Ovary (tissue), 10 donors: ENCODE measurements at places on chromosomes 3 and 15. TPM values are rescaled to one million over a fixed set of nuclear protein-coding genes. Genes with fewer than 3 reads are reported as not detected.
A peak's percentile ranks its signal among the peaks of the same experiment; 100 is the strongest.

GRCh38 chr15:36885771-36886170, 214.6 kb downstream of the MEIS2 start:
- DNase-seq = no peak

GRCh38 chr3:120497336-120497735, 46.5 kb upstream of the FSTL1 start:
- no peak for DNase-seq

GRCh38 chr3:21020043-21020442, 731.0 kb downstream of the ZNF385D start:
- DNase-seq = no peak

GRCh38 chr3:45140141-45140769, 5.9 kb downstream of the CDCP1 start:
- DNase-seq = no peak

- DNase-seq = no peak
Observed at GRCh38 chr3:84275532-84275931, 683.3 kb upstream of the CADM2 start.

PLA1A gene
- 1.5 TPM for total RNA-seq

DNA sequence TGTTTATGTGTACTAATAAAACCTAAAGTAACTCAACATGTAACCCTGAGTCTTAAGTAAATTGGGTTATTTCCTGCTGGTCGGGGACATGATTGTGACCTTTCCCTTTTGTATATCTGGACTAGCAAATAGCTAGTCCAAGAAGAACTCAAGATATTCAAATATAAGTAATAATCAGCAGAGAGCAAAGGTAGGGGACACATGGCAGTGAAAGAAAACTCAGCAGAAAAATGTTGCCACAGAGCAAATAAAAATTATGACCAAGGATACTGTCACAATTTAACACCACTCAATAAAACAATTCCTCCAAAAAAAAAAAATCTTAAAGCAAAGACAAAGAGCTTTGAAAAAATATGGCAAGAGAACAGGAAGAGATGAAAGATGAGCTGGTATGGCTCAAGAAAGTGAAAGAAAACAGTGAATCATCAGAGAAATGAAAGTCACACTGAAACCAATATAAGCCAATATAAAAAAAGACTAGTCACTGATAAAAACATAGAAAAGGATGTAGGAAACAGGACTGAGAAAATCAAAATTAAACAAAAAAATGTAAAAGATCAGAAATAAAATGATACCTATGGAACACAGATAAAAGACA, 43.4 kb downstream of the HLTF start:
- no peak for DNase-seq

GRCh38 chr3:182904164-182904563, 76.2 kb downstream of the DCUN1D1 start:
- no peak for DNase-seq

- no peak for DNase-seq
Observed at GRCh38 chr3:15017191-15017590, 47.9 kb downstream of the MRPS25 start.

CKMT1B gene
- total RNA-seq = not detected

PLA2G4F gene
- total RNA-seq = 0.23 TPM

DNA sequence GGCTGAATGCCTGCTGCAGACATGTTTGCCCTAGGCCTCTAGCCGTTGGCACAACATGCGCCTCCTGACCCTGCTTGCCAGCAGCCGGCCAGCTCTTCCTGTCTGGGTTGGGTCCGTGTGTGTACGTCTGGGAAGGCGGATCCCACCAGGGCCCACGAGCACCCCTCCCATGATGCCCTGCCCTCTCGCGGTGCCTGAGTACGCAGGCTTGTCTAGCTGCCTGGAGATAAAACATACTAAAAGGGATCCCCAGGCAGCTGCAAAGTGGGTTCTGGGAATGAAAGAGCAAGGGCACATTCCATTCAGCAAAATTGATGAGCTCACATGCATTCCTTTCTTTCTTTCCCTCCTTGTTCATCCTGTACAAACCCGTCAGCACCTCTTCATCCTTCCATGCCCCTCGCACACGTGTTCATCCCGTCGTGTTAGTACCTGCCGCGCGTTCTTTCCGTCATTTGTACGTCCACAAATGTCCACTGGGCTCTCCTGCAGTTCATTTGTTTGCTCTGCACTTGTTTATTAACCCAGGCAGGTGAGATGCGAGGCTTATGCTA, 74.3 kb downstream of the FBLN2 start:
- no peak for DNase-seq

DNA sequence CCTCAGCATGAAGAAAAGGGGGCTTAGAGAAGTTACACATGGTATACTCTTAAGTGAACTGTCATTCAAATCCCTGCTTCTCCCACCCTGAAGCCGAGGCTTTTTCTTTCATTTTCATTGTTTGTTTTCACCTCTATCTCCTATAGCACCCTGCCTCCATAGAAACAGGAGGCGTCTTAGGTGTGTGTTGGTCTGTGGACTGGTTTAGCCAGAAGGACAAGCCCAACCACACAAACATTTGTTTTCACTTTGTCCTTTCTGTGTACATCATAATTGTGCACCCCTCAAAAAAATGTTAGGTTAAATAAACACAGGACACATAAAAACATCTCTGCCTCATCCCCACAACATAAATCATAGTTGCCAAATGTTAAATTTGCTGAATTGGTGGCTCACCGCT, 73.3 kb upstream of the UBE2E2 start:
- DNase-seq = no peak

ADAMTS17 gene
- total RNA-seq = 5.9 TPM

DNA sequence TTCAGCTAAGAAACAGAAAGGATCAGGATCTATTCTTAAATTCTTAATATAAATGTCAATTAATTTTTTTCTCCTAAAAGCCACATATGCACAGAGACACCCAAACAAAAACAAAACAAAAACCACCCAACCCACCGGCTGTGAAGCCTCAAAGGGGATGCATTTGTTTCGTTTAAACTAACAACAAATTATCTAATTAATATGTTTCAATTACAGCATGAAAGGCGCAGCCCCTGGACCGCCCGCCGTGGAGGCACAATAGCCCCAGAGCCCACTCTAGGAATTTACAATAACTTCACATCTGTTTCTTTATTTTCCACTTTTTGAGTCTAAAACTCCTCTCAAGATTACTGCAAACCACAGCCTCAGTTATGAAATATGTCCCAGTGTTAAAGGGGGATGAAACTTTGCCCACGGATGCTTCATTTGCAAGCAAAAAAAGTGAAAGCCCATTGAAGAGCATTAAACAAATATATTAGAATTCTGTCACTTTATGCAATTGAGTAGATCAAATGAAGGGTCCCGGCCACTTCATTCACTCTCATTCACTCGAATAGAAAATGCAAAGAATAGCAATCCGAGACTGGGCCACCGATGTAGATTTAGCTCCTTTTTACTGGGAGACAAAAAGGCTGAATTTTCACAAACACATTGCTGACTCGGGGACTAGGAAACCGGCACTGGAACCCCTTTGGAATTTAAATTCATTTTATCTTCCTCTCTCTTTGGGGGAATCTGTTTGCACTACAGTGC, 6.0 kb downstream of the FOXB1 start:
- no peak for DNase-seq

DNA sequence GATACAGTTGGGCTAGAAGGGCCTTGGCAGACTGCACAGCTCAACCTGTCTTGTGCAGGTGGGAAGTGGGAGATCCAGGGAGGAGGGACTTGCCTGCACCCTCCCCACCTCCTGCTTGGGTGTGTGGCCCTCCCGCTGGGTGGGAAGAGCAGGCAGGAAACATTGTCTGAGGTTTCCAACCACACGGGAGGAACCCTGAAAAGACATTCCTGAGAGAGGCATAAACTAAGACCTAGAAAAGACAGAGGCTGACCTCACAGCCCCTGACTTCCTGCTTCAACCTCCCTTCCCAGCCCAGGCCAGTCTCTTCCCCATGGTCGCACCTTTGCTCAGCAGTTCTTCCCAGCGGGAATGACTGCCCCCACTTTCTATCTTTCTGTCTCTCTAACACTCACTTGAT, 46.3 kb upstream of the INSYN1 start:
- DNase-seq = no peak

TMIE gene
- 1.1 TPM for total RNA-seq

DNA sequence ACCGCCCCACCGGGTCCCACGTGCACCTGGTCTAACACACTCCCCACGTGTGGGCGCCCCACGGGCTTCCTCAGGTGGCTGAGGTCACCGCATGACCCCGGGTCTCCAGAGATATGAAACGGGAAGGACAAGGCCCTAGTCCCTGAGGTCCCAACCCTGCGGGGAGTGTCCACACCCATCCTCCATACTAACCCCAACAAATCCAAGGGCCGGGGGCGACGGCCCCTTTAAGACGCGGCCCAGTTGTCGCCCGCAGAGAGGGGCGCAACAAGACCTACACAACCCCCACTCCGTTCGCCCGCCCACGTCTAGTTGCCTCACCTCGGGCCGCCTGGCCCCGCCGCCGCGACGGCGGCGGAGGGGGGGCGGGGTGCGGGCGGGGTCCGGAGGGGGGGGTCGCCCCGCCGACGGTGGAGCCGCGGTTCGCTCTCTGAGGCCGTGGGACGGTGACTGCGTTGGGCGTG, 396 bp downstream of the INO80 start:
- DNase-seq = peak; percentile 48

GRCh38 chr3:161430307-161430706, 59.0 kb upstream of the SPTSSB start:
- DNase-seq = no peak

EPHB1 gene
- total RNA-seq = 0.60 TPM

DNA sequence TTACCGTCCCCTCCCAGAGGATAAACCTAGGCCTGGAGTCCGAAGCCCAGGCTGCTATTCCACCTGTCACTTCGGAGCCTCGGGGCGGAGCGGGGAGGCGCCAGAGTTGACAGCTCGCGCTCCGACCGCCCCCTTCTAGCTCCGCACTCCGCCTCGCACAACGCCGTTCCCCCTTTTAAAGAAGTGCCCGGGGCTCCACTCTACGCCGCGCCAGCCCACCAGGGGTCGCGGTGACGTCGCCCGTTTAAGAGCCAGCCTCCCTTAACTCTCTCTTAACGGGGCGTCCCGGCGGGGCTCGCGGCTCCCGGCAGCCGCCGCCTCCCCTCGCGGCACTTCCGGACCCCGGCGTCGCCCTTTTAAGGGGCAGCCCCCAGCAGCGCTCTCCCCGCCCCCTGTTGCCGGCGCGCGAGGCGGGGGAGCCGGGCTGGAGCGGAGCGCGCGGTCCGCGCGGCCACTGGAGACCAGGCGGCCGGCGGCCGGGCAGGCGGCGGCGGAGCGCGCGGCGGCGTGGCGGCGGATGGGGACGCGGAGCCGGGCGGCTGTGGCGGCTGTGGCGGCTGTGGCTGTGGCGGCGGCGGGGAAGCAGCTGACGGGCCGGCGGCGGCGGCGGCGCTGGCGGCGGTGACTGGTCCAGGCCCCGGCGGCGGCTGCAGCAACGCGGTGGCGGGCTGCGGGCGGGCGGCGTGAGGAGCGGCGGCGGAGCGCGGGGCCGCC, at the start of gene INAFM2:
Gene INAFM2 (plus strand): TSS at position 454 of the 714 bp plus-strand sequence. CDS start 364 bp downstream, outside the sequence.
- peak; percentile 95 for DNase-seq

DNA sequence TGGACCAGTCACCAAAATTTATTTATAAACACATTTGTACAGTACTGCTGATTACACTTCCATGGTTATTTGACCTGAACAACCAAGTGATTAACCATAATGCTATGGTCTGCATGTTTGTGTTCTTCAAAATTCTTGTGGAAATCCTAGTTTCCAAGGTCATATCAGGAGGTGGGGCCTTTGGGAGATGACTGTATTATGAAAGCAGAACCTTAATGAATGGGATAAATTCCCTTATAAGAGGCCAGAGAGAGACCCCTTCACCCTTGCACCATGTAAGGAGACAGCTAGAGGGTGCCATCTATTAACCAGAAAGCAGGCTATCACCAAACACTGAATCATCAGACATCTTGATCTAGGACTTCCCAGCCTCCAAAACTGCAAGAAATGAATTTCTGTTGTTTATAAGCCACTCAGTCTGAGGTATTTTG, 1.9 kb downstream of the SCAPER start:
- DNase-seq = no peak

MEX3B gene
- total RNA-seq = 6.8 TPM

ESYT3 gene
- total RNA-seq = 0.51 TPM

MKRN2OS gene
- total RNA-seq = not detected

- no peak for DNase-seq
Observed at GRCh38 chr15:48032911-48033310, 87.9 kb upstream of the SLC24A5 start.

GRCh38 chr3:40915346-40915865, 283.9 kb upstream of the CTNNB1 start:
- DNase-seq = no peak

DNA sequence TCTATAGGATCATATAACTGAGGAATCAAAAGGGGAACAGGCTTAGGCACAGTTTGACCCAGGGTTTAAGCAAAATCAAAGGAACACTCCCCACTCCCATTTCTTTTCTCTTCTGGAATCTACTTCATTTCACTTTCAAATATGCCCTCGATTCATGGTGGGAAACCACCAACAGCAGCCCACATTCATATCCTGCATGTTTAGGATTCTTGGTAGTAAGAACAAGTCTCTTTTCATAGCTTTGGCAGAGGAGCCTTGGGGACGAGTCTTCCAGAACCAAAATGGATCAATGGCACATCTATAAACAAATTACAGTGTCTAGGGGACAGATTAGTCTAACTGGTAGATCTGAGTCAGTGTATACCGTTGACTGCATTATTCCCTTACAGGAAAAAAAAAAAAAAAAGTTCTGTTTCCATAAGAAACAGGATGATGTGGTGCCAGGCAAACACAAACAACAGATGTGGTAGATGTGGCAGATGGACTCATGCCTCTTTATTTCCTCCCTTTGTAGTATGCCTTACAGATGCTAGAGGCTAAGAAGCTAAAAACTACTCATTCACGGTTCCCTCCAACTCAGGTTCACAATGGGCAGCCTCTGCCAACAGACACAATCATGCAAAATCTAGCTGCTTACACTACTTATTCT, 578.3 kb upstream of the ADAMTS9 start:
- DNase-seq = no peak

SH3GL3 gene
- not detected for total RNA-seq

TWF2 gene
- 46.8 TPM for total RNA-seq

TMEM212 gene
- total RNA-seq = 5.5 TPM

DNA sequence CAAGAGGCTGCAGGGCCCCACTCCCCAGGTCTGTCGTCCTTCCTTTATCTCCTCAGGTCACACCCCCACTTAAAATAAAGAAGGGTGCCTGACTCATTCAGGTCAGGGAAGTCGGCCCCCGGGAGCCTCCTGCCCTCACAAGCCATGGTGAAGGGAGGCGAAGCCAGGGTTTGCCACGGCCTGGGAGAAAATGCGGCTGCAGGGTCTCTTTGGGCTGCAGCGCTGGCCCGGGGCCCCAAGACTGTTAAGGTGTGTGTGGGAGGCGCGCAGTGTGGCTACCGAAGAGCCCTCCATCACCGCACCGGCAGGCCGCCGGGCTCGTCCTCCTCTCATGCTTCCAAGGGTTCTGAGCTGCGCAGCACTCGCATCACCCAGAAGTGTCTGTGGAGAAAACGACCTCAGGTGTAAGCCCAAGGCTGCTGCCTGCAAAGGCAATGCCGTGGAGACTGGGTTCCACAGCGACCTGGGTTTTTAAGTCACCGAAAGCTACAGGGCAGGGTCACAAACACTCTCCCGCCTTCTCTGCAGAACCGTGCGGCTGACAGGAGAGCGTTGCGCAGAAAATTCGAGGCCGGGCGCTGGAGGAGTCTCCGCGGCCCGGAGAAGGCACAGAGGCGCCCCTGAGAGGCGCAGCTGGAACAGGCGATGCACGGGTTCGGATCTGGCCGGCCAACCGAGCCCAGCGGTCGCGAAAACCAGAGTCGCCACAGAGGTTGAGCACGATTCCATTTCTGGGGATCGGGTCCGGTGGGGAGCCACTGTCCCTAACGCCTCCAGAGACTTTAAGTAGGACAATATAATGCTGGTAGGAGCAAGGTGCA, 8.7 kb downstream of the FOXL2 start:
- peak; percentile 42 for DNase-seq
